ENCODE measurements at places on chromosomes 2 and 18.
A peak's percentile ranks its signal among the peaks of the same experiment; 100 is the strongest.

DNA sequence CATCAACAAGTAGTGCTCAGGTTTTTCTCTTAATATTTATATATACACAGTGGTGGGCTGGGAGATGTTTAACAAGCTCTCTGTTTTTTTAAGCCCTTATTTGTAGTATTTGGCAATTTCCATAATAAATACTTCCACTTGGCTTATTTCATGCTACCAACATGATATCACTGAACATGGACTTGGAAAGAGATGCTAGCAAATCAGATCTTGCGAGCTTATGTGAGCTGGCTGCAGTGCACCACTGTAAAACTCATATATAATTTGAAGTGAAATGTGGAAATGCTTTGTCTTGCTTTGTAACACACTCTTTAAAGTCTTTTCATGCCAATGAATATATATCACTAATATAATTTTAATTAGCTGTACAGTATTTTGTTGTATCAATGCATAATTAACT lies 155.7 kb downstream of the ALK start:
- DNase-seq = no peak

- no peak for DNase-seq
Measured at GRCh38 chr2:16537347-16537746, 128.3 kb downstream of the CYRIA start.

GRCh38 chr18:67425672-67426071 lies 90.8 kb downstream of the DSEL start:
- no peak for DNase-seq

DNA sequence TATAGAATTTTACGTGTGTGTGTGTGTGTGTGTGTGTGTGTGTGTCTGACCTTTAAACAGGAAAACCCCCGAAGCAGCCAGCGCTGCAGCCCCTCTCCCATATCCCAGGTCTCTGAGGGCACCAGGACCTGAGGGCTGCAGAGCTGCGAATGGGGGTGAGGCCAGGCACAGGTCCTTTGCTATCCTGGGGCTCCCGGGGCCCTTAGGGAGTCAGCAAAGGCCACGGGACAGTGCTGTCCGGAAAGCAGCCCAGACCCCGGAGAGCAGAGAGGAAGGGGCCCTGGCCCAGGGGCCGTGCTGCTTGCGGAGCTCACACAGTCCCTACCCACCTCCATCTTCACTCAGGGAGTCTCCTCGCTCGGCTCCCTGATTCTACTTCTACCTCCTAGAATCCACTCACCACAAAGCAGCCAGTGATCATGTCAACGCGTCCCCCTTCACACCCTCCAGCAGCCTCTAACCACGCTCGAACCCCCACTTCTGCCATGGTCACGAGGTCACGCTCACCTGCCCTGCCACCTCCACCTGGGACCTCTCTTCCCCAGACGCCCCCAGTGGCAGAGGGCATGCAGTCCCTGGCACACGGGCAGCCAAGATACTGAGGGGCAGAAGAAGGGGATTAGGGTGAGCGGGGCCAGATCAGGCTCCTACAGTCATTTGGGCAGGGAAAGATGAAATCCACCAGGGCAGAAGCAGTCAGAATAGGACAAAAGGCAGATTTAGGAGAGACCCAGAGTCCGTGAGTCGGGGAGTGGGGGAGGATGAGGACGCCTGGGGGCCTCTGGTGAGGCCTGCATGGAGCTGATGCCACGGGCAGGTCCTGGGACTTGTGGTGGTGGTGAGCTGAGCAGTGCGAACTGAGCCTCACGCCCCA lies 86.7 kb downstream of the USP40 start:
- no peak for DNase-seq

DNA sequence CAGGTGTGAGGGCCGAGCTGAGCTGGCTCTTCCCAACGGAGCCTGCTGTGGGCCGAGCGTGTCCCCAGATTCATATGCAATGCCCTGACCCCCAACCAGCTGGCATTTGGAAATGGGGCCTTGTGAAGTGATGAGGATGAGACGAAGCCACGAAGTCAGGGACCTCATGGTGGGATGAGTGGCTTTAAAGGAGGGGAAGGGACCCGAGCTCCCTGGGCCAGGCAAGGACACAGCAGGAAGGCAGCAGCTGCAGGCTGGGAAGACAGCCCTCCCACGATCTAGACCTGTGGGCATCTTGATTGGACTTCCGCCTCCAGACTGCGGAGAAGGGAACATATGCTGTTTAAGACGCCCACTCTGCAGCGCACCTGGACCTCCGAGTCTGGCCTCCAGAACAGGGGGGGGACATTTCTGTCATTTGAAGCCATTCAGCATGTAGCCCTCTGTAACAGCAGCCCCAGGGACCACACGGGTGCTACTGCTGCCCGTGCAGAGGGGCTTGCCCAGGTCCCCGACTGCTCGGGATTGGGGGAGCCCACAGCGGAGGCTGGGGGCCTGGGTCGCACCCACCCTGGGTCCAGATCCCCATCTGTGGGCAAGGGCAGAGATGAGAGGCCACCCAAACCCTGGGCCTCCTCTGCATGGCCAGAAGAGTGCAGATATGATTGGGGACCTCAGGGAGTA lies 27.2 kb downstream of the KIF1A start:
- DNase-seq = no peak

DNA sequence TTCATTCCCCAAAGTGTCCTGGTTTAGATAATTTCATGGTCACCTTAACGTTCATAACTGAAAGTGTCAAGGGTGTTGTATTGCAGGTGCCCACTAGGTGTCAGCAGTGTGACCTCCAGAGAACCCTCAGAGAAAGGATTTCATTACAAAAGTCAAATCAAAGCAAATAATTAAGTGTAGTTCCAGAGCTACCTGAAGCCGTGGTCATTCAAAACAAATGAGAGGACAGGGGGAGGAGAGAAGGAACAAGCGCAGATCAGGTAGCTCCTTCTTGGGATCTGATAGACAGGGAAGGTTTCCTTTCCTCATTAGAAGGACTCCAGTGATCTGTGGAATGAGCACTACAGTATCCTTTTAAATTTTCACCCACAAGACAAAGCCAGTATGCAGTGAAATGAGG lies at the start of gene SLC9A4:
Gene SLC9A4, plus strand, starts transcription at position 207 of the 400 bp plus-strand sequence. CDS start 534 bp downstream, outside the sequence.
- DNase-seq = peak; percentile 48

DNA sequence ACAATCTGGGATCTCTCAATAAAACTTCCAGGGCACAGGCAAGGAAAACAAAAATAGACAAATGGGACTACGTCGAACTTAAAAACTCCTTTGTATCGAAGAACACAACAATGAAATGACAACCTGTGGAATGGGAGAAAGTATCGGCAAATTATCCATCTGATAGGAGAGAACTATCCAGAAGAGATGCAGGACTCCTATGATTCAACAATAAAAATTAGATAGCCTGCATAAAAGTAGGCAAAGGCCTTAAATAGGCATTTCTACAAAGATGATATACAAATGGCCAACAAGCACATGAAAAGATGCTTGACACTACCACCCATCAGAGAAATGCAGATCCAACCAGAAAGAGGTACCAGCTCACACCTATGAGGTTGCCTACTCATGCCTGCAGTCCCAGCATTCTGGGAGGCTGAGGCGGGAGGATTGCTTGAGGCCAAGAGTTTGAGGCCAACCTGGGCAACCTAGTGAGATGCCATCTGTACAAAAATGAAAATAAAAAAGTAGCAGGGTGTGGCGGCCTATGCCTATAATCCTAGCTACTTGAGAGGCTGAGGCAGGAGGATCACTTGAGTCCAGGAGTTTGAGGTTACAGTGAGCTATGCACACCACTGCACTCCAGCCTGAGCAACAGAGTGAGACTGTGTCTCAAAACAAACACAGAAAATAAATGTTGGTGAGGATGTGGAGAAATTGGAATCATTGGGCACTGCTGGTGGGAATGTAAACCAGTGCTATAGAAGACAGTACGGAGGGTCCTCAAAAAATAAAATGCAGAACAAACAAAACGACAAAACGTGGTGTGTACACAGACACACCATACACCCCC lies 21.6 kb downstream of the TWIST2 start:
- no peak for DNase-seq

DNA sequence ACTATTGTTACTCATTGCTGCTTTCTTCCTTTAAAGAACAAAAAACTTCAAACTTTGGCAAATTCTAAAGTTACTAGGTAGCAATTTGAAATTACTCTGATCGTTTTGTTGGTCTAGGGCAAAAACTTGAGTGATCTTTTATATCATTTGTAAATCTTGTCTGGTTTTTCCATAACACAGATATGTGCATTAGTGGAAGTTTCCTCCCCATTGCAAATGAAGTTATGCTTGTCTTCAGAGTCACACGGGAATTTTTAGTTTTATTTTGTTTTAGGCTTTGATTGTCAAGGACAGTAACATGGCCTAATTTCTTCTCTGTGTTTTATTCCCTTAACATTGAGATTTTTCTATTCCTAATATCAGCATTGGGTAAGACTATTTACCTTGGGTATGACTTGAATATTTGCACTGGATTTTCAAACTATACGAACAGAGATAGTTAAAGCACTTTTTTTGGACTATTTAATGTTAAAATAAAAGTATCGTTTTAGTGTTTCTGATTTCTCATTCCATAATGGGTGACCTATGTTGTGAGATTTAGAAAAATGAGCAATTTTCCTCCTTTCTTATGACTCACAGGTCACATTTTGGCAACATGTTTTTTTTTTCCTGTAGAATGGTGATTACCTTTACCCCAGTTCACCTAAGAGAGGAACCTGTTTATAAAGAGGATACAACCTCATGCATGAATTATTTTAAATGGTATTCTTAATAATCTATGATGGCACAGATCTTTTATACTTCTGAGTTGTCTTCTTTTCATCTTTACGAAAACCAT lies 65.0 kb downstream of the BABAM2 start:
- no peak for DNase-seq

GRCh38 chr2:239462191-239462515 lies 61.3 kb upstream of the HDAC4 start:
- DNase-seq = no peak

DNA sequence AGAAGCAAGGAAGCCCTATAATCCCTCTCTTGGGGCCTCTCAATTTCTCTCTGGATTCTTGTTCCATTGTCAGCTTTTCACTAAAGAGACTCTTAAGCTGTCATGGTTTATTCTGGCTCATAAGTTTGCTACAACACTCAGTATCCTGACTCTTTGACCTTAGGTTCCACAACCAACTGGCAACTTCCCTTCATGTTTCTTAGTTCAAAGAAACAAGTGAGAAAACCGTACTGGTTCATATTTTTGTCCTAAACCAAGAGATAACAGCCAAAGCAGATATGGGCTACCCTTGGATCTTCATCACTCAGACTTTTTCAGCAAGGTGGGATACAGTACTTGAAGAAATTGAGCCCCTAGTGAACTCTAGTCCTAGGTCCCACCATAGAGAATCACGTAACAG lies 109.9 kb upstream of the CRIM1 start:
- DNase-seq = no peak

DNA sequence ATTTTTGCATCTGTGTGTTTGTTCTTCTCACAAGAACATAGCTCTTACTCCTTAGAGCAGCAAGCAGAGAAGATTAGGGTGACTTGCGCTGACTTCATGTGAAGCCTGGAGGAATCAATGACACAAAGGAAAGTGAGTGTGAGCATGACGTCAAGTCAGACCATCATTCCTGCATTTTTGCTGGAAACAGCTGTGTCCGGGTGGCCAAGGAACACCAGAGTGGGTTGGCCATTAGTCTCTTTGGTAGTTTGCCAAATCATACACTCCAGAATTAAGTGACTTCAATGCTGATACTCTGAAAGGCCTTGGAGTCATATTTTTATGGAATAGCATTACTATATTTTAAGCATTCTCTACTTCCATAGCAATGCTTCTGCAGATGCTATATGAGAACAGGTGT lies 597.2 kb downstream of the DCDC2C start:
- DNase-seq = no peak

DNA sequence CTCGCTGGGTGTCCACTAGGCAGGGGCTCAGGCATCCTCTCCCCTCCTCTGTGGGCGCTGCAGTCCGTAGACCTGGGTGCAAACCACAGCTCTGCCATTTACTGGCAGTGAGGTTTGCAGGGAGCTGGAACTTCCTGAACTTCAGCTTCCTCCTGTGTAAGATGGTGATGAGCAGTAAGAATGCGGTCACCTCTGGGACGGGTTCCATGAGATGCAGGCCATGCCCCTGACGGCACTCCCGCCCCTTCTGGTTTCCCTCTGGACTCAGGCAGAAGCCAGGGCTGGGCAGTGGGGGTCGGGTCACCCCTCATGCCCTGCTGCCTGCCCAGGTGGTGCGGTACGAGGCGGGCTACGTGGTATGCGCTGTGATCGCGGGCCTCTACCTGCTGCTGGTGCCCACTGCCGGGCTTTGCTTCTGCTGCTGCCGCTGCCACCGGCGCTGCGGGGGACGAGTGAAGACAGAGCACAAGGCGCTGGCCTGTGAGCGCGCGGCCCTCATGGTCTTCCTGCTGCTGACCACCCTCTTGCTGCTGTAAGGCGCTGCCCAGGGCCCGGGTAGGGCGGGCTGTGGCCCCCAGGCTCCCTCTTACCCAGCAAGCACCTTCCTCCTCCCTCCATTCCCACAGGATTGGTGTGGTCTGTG lies 1.5 kb downstream of the PROM2 start:
- no peak for DNase-seq

DNA sequence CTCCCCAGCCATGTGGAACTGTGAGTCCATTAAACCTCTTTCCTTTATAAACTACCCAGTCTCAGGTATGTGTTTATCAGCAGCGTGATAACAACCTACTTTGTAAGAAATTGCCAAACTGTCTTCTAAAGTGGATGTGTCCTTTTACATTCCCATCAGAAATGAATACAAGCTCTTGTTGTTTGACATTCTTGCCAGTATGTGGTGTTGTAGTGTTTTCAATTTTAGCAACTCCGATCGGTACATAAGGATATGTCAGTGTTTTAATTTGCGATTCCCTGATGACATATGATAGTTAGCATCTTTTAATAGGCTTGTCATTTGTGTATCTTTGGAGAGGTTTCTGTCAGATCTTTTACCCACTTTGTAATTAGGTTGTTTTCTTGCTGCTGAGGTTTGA lies 1156.3 kb upstream of the CRIM1 start:
- no peak for DNase-seq

GRCh38 chr2:212421556-212422334 lies 116.9 kb downstream of the ERBB4 start:
- no peak for DNase-seq

DNA sequence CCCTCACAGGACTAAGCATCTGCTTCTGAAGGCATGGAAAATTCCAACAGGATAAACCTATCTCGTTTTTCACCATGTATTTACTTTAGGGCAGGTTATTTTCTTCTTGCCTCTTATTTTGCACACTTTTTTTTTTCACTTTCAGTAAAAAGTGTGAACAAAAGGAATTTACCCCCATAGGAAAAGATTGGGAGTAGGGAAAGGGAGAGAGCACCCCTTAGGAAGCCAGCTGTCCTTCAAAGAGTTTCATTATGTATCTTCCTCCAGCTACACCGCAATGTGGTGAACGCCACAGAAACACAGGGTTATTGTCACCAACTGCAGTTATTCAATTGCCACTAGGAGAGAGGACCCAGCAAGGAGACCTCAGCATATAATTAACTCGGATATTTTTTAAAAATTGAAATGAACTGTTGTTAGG lies 286.2 kb upstream of the VRK2 start:
- DNase-seq = no peak
